DMS79 treated with DMSO at 0.1 percent for 48 hours (cell line): ENCODE measurements at places on chromosomes 6 and 20.

- no peak for DNase-seq
Measured at GRCh38 chr20:19860737-19861136, 102.7 kb downstream of the RIN2 start.

GRCh38 chr6:78465059-78465634 is 402.2 kb upstream of the IRAK1BP1 start:
- DNase-seq, result no peak

GRCh38 chr20:61599541-61599992 is 347.5 kb downstream of the CDH4 start:
- DNase-seq, result peak; percentile 26

DNA sequence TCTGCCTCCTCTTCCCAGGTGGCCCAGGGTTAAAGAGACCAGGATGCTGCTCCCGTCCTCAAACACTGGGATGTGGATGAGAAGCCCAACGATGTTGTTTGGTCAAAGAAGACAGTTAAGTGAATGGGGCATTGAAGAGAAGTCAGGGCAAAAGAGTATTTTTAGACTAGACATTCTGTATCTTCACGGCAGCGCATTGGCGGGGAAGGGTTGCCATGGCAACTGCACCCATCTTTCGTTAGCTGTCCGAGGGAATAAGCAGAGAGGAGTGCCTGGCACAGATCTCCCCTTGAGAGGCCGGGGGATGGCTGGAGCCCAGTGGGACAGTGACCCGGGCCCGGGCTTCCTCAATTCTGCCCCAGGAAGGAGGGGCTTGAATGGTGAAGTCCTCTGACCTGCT is 56.4 kb upstream of the GPR31 start:
- DNase-seq, result no peak

DNA sequence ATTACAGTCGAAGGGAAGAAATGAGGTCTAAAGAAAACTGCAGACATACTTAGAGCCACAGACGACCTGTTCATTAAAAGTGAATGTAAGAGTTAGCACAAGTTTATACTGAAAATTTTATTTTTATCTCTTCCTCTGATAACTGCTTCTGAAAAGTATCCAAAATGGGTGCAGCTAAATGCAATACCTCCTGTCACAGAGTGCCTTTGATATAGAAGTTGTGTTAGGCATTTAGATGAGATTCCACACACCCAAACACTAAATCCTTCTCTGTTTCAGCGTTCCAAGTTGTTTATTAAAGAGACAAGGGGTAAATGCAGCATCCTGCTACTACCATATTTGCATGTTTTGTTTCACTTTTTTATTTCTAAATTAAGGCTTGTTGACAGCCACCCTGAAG is 214.7 kb upstream of the TSHZ2 start:
- DNase-seq, result no peak

DNA sequence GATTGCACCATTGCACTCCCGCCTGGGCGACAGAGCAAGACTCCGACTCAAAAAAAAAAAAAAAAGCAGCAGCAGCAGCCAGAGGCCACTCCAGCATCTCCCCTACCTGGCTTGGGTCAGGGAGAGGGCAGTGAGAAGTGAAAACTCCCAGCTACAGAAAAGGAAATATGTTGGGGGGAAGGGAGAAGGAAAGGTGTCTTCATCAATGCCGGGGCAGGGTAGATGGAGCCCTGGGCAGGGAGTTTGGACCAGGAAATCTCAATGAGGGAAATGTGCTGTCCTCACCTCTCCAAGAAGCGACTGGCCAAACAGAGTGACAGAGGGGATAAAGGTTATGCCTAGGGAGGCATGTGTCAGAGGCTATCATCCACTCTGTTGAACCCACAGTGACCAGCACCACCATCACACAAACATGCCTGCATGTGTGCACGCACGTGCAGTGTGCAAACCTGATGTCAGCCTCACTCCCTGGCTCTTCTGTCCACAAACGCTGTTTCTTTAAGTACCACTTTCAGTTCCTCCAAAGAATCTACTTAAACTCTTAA is 887 bp upstream of the AIF1 start:
- DNase-seq, result no peak

DNA sequence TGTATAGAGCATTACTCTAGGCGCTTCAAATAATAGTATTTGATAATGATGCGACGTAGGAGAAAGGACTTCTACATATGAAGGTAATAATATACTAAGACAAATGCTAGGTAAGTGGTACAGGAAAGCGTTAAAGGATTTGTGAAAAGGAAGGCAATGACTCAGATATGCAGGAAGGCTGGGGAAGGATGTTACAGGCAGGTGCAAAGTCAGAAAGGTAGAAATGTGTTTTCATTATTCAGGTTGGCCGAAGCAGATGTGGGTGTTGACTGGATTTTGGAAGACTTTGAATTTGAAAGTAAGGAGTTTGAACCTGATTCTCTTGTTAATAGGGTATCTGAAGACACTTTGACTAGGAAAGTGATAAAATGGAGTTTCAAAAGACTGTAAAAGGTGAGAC is 51.0 kb downstream of the STK4 start:
- no peak for DNase-seq

GRCh38 chr20:62357187-62357667 is 9.9 kb downstream of the LAMA5 start:
- DNase-seq, result no peak

GRCh38 chr20:38685853-38686473 is 38.3 kb upstream of the SLC32A1 start:
- DNase-seq, result no peak

DNA sequence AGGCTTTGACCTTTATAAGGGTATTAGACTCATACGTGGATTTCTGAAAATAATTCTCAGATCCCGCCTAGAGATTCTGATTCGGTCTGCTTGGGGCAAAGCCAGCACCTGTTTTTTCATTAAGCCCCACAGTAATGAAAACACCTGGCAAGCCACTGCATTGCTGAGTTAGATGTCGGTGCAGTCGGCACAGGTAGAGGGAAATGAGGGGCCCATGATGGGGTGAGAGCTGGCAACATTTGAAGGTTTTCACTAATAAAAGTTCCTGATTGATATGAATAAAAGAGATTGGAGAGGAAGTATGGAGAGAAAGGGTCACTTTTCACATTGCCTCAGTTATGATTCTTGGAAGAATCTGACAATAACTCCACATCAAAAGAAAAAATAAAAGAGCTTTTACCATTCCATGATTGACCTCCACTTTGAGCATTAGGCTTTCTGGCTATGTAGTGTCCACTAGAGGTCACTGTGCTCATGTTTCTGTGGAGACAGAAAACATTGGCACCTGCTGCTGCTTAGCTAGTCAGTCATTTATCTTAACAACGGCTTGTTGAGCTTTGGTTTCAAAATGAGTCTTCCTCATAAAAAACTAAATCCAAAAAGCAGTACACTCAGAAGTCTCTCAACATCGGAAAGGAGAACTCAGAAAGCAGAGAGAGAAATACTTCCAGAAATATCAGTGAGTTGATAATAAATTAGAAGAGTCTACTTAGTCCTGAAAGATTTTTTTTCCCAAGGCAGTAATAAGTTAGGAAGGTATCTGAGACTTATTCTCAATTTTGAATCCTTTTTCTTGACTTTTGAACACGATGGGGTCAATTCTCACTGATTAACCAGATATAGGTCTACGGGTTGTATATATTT is 53.3 kb upstream of the KLHL31 start:
- peak; percentile 74 for DNase-seq

GRCh38 chr6:16783509-16783908 is 22.2 kb upstream of the ATXN1 start:
- DNase-seq, result no peak

GRCh38 chr6:101294676-101295075 is 98.8 kb upstream of the GRIK2 start:
- no peak for DNase-seq

DNA sequence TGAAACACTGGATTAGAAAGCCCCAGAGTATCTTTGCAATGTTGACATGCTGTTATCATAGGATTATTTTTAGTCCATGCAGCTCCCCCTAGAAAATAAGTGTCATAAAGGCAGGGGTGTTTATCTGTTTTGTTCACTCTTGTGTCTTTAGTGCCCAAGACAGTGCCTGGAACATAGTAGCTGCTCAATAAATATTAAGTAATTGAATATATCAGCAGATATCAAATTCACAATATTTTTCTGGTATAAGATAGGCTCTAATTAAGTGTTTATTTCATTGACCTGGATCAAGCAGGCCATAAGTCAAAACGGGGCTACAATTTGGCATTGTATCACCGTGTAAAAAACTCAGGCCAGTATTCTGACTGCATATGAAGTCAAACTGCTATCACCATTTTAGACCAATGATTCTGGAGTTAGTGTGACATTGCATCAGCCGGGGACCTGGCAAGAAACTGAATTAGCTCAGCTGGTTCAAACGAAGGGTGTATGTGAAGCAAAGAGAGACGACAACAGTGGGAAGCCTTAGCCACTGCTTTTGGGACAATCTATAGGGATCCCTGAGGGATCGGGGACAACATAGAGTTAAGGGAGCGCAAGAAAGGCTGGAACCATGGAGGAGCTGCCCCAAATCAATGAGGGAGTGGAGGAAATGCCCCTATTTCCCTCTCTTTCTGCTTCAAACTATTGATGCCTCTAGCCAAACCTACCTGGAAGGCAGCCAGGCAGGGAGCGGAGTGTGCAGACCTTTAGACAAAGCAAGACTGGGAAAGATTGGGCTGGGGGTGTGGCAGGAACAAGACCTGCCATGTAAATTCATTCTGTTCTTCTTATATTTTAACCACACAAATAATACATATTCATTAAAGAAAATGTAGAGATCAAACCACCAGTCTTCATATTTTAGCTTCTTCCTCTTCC is 112.2 kb downstream of the PLEKHG1 start:
- no peak for DNase-seq

GRCh38 chr6:6317386-6317785 is 3.1 kb downstream of the F13A1 start:
- no peak for DNase-seq

DNA sequence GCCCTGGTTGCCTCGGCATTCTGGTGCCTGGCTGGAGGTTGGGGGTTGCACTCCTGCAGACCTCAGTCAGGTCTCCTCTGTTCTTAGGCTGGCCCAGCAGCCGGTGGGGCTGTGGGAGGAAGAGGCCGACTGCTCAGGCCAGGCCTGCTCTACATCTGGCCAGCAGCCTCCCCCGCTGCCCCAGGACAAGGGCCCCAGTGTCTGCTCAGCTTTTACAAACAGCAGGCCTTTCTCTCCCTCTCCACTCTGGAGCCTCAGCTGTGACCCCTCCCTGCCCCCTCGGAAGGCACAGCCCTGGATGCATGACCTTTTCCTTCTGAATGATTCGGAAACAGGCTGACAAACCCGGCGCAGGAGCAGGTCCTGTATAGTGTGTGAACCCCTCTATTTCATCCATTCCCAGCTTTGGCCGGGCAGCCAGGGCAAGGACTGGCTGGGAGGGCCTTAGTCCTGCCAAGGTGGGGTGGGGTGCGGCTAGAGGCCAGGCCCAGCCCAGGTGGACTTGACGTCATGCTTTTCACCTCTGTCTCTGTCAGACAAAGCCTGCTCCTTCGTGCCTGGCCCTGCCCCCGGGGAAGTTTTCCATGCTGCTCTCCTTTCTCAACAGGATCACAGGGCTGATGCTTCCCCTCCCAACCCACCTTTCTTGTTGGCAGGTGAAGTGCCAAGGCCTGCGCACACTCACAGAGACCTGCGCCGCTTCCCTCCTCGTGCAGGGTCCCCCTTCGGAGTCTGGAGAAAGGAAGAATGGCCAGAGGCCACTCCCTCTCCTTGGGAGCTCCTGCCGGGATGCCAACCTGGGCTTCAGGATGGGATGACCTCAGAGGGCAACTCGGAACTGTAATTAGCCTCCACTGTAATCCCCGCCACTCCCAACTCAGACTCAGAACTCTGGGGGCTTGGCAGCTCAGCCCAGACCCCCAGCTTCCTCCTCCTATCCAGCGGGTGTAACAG is 10.1 kb upstream of the ITPR3 start:
- no peak for DNase-seq

GRCh38 chr6:107806691-107807090 is 17.4 kb downstream of the SCML4 start:
- DNase-seq, result no peak

GRCh38 chr20:6079016-6079415 is 25.2 kb upstream of the LRRN4 start:
- DNase-seq, result no peak

GRCh38 chr20:54620611-54621010 is 145.2 kb downstream of the DOK5 start:
- DNase-seq, result no peak

- DNase-seq, result no peak
Measured at GRCh38 chr20:38059832-38060231, 26.3 kb downstream of the RPRD1B start.

DNA sequence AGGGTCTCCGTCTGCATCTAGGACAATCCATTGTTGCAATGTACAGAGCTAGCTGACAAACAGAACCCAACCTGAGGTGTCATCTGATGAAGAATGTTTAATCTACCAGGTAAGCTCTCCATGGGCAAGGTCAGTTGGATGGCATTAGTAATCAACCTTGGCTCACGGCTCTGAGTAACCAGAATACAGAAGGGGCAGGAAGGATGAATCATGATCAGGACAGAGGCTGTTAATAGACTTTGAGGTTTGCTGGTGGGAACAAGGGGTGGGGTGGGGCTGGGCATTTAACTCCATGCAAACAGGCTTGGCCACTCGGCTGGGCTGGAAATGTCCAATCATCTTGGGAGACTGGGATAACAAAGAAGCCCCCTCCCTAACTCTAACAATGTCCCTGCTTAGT is 77.1 kb upstream of the MRPS10 start:
- DNase-seq, result no peak

- DNase-seq, result no peak
Measured at GRCh38 chr20:14582855-14583254, 245.4 kb upstream of the FLRT3 start.

GRCh38 chr20:32237419-32237818 is 29.7 kb downstream of the POFUT1 start:
- no peak for DNase-seq

GRCh38 chr6:111441678-111442243 is 41.3 kb downstream of the REV3L start:
- DNase-seq, result no peak

- DNase-seq, result peak; percentile 90
Measured at GRCh38 chr6:41536795-41537758, 9.1 kb upstream of the FOXP4 start.

DNA sequence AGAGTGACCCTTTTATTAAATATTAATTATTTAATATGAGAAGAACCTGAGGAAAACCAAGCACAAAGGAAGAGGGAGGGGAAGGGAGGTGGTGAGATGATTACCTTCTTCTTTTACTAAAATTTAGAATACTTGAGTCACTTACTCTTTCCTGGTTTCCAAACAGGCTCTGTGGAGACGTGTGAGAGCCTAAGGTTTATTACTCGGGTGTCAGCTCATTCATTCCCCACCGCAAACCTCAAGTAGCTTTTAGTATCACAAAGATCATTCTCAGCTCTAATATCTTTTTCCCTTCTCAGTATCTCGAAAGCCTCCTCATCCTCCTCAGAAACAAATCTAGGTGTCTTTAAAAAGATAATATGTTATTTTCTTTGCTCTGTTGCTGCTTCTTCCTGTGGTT is 497.2 kb upstream of the JARID2 start:
- no peak for DNase-seq

DNA sequence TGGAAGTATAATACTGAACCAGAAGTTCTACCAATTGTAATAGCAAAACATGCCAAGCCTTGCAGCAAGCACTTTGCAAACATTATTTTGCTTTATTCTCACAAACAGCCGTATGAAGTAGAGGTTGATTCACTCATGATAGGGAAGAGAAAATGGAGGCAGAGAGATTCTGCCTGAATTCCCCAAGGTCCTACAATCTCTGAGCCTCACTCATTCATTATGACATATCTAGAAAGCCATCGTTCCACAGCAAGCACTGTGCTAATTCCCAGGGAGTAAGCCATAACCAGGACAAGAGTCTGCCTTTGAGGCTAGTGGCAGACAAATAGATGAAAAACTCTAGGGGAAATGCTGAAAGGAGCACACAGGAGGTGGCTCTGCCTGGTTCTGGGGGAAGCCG is 288.0 kb downstream of the TSHZ2 start:
- DNase-seq, result no peak
